ENCODE measurements at places on chromosomes 7 and 10. TPM values are rescaled to one million over a fixed set of nuclear protein-coding genes. Genes with fewer than 3 reads are reported as not detected.

TET1 gene
- total RNA-seq = 0.58 TPM

VPS37D gene
- total RNA-seq = 2.6 TPM

ANKRD2 gene
- total RNA-seq = 6.4 TPM

PLCE1 gene
- 7.8 TPM for total RNA-seq

PAPOLB gene
- not detected for total RNA-seq

All from A549 treated with ZK216348 at 1 μM for 4 hours (cell line).